Thymus (tissue), 14 donors: ENCODE measurements at places on chromosomes 2 and 18. TPM values are rescaled to one million over a fixed set of nuclear protein-coding genes. Genes with fewer than 3 reads are reported as not detected.

DNA sequence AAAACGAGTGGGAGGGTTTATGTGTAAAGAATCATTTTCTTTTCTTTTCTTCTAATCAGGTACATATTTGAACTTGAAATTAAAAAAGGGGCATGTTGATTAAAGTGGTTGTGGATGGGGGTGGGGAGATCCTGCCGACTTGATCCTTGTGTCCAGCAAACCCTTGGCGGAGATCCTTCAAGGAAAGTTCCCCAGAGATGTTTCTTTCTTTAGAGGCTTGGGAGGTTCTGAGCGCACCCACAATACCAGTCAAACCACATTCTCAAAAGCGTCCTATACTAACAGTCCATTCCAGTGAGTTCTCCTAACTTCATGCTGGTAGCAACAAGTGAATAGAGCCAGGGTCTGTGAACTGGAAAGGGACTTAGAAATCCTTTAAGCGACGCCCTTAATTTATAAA is 49.2 kb downstream of the MYCN start:
- no peaks in the 10 kb centered on the region for H3K27me3 ChIP-seq
- H3K27ac ChIP-seq: no peak overlapping the region
- no peak for DNase-seq
- no peaks in the 10 kb centered on the region for H3K4me1 ChIP-seq

DNA sequence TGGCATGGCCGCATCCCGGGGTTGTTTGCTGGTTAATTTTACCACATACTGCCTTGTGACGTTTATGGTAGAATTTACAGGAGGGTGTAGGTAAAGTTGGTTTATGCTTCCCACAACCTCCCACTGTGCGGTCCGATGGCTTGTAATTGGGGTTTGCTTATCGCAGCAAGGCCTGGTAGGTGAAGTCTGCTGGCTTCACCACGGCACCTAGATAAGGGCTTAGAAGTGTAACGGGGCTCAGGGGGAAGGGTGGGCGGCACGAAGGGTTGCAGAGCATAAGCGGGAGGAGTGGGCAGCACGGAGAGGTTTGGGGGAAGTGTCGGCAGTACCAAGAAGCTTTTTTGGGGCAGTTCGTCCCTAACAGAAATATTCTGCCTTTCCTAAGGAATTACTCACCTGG is 39.0 kb upstream of the TMEM131 start:
- H3K27me3 ChIP-seq: no peaks in the 10 kb centered on the region
- no peak overlapping the region for H3K4me3 ChIP-seq
- no peak overlapping the region for H3K27ac ChIP-seq
- no peak for DNase-seq
- H3K4me1 ChIP-seq: no peaks in the 10 kb centered on the region
- no peaks in the 10 kb centered on the region for H3K36me3 ChIP-seq

Gene CELF4
- polyA plus RNA-seq: 0.39 TPM

DNA sequence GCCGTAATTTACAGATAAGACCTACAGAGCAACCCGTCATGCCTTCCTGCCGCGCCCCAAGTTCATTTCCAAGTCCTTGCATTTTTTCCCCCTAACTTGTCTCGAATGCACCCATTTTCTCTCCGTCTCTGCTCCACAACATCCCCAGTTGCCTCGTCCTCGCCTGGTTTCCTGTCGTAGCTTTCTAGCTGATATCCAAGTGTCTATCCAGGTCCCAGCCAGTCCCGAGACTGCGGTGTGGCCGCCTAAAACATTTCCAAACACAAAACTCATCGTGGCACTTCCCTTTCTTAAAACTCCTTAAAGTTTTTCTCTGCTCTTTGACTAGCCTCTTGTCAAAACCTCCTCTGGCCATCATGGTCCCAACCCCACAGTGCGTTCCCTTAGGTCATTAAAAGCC is 1.2 kb upstream of the BARD1 start:
- DNase-seq: no peak
- H3K4me1 ChIP-seq: peaks cover 9% of the 10 kb centered on the region
- peaks cover 4% of the 10 kb centered on the region for H3K27me3 ChIP-seq
- H3K4me3 ChIP-seq: peak overlapping the region; percentile 91

- H3K4me3 ChIP-seq: no peak overlapping the region
- no peaks in the 10 kb centered on the region for H3K4me1 ChIP-seq
- DNase-seq: no peak
- H3K27ac ChIP-seq: no peak overlapping the region
These were observed 728.7 kb upstream of the ID2 start for GRCh38 chr2:7953195-7953594.

- H3K27me3 ChIP-seq: peaks cover 3% of the 10 kb centered on the region
- H3K36me3 ChIP-seq: peaks cover 41% of the 10 kb centered on the region
- no peak overlapping the region for H3K27ac ChIP-seq
- peaks cover 3% of the 10 kb centered on the region for H3K4me1 ChIP-seq
These were observed 3.5 kb downstream of the NDUFA10 start for GRCh38 chr2:240021488-240022104.

GRCh38 chr2:100004959-100005387 is 137.4 kb downstream of the AFF3 start:
- peaks cover 21% of the 10 kb centered on the region for H3K36me3 ChIP-seq
- H3K27me3 ChIP-seq: no peaks in the 10 kb centered on the region
- H3K4me1 ChIP-seq: no peaks in the 10 kb centered on the region
- no peak overlapping the region for H3K4me3 ChIP-seq
- no peak for DNase-seq
